HTR-8/SVneo (cell line): ENCODE measurements at places on chromosomes 7 and 10.

GRCh38 chr10:61795551-61795950, 105.9 kb upstream of the ARID5B start:
- no peak for DNase-seq

DNA sequence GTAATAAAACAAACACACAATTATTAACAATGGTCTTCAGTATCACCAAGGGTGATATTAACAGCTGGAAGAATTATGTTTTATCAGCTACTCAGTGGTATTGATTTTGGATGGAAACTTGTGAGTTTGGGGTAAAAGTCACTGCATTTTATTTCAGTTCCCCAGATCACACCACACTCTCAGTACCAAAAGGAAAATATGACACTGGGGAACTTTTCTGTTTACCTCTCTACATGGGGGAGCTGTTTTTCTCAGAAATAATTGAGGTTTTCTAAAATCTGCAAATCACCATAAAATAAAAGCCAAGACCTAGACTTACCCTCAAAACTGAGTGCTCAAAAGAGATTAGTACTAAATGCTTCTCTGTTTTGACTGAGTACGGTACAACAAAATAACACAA, 98.6 kb upstream of the FEZF1 start:
- DNase-seq = no peak

DNA sequence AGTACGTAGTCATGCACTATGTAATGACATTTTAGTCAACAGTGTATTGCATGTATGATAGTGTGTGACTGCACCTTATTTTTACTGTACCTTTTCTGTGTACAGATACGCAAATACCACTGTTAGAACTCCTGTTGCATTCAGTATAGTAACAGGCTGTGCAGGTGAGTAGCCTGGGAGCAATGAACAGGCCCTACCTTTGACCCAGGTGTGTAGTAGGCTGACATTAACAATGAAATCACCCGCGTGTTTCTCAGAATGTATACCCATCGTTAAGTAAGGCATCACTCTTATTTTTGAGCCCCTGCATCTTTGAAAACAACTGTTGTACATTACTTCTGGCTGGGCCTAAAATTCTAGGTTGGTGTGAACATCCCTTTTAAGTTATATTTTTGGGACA, 41.6 kb downstream of the DAGLB start:
- no peak for DNase-seq

DNA sequence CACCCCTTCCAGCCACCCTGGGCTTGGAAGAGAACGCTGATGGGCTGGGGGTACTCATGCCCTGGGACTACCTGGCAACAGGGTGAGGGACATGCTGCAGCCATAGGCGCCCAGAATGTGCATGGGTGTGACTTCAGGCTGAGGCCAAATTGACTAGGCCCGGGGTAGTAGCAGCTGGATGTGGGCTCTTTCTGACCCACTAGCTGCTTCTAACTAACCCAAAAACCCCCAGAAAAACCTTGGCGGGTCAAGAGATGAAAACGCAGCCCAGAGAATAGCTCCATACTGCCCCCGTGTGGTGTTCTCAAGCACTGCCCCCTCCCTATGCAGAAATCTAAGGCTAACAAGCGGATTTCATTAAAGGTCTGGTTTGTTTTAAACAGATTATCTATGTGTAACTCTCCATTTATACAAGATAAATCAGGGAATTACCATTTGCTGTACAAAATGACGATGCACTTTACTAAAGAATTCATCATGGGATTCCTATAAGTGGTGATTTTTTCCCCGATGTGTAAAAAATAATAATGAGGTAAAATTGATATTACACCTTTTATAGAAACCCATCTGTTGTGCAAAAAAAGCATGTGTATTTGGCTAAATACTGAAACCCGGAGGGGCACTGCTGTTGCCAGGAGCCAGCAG, 4.2 kb downstream of the SMARCD3 start:
- peak; percentile 40 for DNase-seq

GRCh38 chr7:50714857-50715256, 67.8 kb downstream of the GRB10 start:
- DNase-seq = no peak

DNA sequence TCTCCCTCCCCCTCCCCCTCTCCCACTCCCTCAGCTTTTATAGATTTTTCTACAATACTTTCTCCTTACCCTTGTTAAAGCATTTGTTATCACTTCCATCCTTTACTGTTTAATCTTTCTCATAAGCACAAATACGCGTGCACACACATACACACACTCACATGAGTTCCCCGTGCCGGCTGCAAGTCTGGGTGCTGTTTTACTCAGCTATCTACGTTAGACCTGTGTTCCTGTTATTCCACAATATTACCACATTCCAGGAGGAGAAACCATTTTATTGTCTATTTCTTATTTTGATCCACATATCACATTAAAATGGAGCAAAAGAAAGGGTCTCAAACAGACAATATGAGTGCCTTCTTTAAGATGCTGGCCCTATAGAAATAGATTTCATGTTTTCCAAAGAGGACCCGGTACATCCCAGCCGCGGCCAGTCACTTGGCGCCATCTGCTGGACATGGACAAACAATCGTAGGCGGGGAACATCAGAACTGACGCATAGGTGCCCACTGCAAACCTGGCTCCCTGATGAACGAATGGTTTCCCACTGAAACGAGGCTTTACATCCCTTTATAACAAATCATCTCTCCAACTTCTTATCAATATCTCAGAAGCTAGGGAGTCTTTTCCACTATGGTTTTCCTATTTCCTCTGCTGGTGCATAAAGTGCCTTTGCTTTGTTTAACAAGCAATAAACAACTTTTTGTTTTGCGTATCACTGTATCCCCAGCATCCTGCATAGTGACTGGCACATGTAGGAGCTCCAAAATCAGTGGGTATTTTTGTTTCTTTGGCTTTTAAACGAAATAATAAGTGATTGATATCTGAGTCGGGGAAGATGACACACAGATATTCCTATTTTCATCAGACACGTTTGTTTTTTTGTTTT, 25.2 kb upstream of the OPTN start:
- DNase-seq = peak; percentile 64

DNA sequence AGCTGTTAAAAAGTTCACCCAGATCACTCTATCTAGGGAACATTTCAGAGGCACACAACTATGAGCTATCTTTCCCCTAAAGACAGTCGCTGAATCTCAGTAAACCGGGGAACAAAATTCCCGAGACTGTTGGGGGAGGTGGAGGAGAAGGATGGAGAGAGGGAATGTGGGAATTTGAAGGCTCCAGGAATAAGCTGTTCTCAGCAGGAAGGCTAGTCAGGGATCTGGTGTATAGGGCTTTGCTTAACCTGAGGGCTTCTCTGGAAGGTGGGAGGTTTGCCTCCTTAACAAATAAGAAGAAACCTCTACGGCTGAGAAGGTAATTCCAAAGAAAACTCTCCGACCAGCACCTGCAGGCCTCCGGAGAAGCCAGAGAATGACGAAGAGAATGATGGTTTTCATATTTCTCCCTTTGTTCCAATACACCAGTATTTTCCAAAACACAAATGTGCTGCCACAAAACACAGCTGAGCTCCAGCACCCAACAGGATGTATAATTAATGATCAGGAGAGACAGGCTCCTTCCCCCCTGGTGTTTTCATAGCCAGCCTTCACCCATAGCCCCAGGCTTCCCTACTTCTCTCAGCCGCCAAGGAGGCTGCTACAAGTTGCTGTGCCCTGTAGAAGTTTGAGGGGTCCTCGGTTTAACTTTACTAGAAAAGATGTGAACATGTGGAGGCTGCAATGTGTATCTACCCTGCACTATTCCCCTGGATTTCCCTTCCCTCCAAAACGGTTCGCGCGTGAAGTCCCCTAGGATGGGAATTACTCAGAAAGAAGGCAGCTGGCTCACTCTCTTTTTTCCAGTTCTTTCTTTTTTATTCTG, 2.0 kb downstream of the KCNMA1 start:
- DNase-seq = no peak

GRCh38 chr7:16015981-16016380, 329.5 kb upstream of the MEOX2 start:
- DNase-seq = no peak

DNA sequence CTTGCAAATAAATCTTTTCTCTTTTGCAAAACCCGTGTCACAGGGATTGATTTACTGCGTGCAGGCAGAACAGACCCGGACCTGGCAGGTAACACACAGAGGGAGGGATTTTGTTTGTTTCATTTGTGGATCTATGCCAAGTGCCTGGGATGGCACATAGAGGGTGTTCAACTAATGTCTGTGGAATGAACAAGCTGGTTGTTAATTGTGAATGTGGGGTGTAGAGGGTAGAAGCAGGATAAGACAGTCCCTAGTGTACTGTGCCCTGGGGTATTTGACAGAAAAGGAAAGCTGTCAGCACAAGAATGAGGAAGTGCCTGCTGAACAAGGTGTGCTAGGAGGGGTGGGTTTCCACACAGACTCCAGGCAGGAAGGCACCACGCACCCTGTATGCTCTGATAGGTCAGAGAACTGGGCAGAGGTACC, 331.8 kb downstream of the CALN1 start:
- no peak for DNase-seq

- no peak for DNase-seq
Measured at GRCh38 chr10:52621635-52622079, 150.9 kb downstream of the MBL2 start.

- DNase-seq = no peak
Measured at GRCh38 chr7:155523168-155523675, 23.1 kb downstream of the CNPY1 start.

- no peak for DNase-seq
Measured at GRCh38 chr7:17963281-17963680, 23.0 kb upstream of the SNX13 start.

DNA sequence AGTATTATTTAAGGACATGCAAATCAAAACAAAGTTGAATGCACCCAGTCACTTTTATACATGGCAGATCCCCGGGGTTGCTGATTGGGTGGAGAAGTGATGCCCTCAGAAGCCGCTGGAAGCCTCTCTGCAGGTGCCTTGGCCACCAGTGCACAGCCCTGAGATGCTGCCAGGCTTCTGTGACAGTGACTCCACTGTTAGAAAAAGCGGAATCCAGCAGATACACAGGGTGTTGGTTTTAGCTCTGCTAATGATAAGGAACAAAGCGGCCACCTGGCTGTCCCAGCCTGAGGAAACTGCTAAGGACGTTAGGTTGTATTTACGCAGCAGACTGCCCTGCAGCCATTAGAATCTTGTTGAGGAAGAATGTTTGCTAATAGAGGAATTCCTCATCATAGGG, 47.5 kb downstream of the JAKMIP3 start:
- DNase-seq = no peak
